ENCODE measurements at places on chromosomes 13 and 19.

GRCh38 chr13:83568019-83568418 is 314.3 kb downstream of the SLITRK1 start:
- no peak for DNase-seq

DNA sequence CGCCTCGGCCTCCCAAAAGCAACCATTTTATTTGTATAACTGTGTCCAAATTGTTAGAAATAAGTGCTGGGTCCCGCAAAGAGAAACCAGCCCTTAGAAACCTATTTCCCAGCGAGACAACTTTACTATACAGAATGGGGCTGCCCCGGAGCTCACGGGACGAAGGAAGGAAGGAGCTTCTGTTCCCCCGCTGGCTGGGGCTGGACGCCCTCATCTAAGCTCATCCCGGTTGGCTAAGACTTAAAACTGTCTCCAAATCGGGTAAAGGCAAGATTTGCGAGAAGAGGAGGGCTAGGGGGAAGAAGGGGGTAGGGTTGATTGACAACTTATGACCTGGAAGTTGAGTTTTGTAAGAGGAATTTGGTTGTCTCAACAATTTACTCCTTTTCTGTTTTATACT is 12.3 kb upstream of the BSG start:
- DNase-seq: no peak

GRCh38 chr19:6476155-6476895 is 5.3 kb downstream of the DENND1C start:
- no peak for DNase-seq

- DNase-seq: no peak
Measured at GRCh38 chr19:12453495-12453894, 12.7 kb upstream of the ZNF443 start.

- no peak for DNase-seq
Measured at GRCh38 chr13:26310470-26310869, 56.5 kb downstream of the CDK8 start.

GRCh38 chr19:6214881-6215541 is 64.8 kb downstream of the MLLT1 start:
- DNase-seq: no peak

All from dermis microvascular lymphatic vessel endothelial cell (primary cell).